Stimulated activated CD8-positive, alpha-beta memory T cell treated with anti-CD3 and anti-CD28 coated beads, Interleukin-4, amount 100 ng/mL, for 1 hour (primary cell): ENCODE measurements at places on chromosomes 6 and 20.

- DNase-seq: no peak
Measured at GRCh38 chr6:134035823-134036296, 16.6 kb downstream of the SLC2A12 start.

- no peak for DNase-seq
Measured at GRCh38 chr6:108029226-108029921, 45.2 kb downstream of the OSTM1 start.

DNA sequence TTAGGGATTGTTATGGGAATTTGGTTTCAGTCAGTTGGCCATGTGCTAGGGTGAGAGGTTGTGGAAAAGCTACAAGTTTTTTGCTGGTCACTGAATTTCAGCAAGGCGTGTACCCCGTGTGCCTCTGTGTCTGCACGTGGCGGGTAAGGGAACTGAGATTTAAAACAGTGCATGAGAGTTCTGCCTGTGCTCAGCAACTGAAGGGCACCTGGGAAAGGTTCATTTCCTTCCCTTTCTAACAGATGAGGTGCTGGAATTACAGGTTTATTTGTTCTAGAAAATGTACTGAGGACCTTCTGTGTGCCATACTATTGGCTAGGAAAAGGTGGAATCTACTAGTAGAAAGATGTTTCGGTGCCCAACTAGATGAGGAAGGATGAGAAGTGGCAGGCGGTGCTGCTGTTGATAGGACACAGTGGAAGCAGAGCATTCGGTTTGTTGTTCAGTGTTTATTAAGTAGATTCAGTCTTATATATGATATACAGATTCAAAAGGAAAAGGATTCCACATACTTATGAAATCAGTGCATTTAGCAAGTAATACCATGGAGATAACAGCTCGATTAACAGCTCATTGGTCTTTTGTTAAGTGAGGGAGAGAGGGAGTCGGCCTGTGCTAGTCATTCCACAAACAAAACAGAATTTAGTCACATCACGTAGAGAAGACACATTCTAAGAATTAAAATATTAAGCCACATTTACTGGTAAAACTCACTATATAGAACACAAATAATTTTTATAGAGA is 84.7 kb downstream of the ASXL1 start:
- no peak for DNase-seq

GRCh38 chr20:63186528-63187316 is 29.2 kb downstream of the YTHDF1 start:
- DNase-seq: no peak

- no peak for DNase-seq
Measured at GRCh38 chr6:161214722-161215121, 59.1 kb downstream of the AGPAT4 start.

GRCh38 chr20:60371384-60371783 is 413.2 kb downstream of the CDH26 start:
- DNase-seq: no peak

DNA sequence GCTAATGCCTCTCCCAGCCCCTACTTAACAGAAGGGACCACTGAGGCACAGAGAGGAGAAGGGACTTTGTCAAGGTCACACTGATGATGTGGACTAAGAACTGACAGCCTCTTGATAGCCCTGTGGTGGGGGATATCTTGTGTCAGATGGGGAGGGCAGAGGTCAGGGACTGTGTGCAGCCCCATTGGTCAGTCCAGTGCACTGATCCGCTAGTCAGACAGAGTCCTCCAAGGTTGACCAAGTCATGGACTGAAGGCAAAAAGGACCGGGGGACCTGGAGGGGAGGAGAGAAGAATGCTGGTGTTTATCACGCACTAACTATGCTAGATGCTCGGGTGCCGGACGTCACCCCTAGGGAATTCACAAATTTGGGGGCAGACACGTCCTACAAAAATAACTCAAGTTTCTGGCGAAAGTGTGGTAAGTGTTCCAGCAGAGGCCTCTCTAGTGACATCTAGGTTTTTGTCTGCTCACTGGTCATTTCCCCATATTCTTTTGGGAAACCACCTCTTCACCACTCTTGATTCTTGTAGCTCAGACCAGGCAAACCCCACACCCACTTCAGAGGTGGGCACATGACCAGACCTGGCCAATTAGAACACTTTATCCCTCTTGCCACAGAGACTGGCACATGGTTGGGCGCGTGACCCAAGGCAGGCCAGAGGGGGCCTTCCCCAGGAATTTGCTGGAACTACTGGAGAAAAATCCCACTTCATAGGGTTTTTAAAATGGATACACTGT is 21.0 kb downstream of the TCF15 start:
- no peak for DNase-seq

DNA sequence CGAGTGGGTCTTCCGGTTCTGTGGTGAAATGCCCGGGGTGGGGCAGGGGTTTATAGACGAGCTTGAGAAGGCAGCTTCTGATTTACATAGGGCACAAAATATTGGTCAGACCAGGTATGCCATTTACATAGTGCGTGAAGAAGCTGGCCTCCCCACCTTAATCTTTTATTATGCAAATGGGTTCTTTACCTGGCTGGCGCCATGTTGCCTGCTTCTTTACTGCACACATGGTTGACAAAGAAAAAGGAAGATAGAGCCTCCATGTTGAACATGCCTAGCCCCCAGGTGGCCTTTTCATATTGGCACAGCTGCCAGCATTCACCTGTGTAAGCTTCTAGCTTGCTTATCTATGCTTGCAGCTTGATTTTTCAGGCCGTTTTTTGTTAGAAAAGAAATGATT is 276.2 kb downstream of the PHACTR1 start:
- DNase-seq: no peak

DNA sequence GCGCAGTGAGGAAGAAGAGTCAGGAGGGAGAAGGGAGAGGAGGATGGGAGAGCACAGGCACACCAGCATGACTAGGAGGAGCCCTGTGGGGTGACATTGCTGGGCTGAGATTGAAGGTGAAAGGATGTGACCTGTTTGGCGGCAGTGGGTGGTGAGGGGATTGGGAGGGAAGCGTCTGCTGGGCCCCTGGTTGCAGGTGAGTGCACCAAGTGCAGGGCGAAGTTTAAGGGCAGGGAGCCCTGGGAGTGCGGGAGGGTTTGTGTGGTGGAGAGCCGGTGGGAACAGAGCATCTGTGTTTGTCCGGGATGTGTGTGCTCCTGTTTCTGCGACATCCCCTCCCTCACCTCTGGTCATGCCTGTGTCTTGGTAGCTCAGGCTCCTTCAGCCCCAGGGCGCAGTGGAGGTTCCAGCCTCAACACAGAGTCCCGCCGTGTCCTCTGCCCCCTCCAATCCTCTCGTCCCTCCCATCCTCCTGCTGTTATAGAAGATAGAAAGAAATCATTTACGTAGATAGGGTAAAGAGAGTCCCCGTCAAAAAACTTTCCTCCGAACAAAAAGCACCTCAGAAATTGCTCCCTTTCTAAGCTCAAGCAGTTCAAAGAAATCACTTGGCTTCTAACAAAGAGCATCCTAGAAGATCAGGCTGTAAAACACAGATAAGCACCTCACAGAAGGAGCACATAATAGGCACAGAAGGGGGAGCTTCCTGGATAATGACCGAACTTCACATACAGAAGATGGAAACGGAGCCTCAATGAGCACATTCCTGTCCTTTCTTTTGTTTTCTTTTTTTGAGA is 25.0 kb downstream of the ULBP1 start:
- no peak for DNase-seq

- no peak for DNase-seq
Measured at GRCh38 chr20:11324990-11325389, 592.7 kb upstream of the BTBD3 start.

- no peak for DNase-seq
Measured at GRCh38 chr6:170172392-170172791, 118.5 kb downstream of the DLL1 start.

DNA sequence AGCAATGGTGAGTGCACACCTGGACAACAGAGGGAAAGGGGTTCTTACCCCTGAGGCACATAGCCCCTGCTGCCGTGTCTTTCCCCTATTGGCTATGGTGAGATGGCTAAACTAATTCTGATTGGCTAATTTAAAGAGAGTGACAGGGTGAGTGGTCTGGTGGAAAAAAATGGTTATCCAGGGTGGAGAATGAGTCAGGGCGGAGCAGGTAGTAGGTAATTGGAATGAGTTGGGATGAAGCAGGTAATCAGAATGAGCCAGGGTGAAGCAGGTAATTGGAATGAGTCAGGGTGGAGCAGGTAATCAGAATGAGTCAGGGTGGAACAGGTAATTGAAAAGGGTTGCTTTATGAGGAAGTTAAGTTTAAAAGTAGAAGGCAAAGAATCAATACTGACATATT is 200.3 kb downstream of the EYA4 start:
- no peak for DNase-seq

DNA sequence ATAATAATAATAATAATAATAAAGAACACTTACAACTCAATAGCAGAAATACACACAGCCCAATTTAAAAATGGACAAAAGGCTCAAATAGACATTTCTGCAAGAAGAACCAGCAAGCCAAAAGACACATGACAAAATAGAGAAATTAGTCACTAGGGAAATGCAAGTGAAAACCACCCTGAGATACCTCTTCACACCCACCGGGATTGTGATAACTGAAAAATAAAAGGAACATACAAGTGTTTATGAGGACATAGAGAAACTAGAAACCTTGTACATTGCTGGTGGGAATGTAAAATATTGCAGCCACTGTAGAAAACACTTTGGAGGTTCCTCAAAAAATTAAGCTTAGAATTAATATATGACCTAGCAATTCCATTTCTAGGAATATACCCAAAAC is 59.2 kb downstream of the ZDHHC14 start:
- no peak for DNase-seq

- no peak for DNase-seq
Measured at GRCh38 chr6:27669624-27670301, 196.9 kb upstream of the ZNF184 start.

DNA sequence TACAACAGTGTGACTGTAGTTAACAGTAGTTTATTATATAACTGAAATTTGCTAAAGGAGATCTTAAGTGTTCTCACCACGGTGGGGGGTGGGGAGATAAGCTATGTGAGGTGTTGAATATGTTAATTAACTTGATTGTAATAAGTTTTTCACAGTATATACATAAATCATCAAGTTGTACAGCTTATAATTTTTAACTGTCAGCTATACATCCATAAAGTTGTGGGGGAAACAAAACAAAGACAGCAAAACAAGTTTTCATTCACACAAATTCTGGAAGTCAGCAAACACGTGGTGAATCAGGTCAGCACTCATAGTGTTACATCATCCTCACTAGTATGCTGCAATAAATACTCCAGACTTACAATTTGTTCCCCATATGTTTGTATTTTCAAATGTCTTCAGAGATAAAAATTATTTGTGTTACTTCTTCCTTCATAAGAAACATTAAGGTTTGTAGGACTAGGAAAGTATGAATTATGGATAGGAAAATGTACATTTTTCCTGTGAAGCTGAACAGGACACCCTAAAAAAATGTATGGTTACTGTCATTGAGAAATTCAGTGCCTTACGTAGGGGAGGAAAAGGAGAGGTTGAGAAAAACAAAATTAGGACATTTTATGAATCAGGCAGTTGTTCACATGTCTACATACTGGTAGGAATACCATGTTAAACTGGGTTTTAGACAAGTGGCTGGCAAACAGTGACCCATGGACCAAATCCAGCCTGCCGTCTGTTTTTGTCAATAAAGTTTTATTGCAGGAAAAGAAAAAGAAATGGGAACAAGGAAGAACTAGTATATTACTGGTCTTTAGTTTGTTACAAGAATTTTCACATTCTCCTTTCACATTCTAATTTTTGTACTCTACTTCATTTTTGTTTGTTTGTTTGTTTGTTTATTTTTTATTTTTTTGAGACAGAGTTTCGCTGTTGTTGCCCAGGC is 6.0 kb downstream of the SUMO4 start:
- no peak for DNase-seq
